Stimulated activated CD4-positive, alpha-beta T cell treated with anti-CD3 and anti-CD28 coated beads, Interleukin-1b, Interleukin-23, amount 100 ng/mL, for 1 hour (primary cell): ENCODE measurements at places on chromosomes 5 and 9.

GRCh38 chr9:36939655-36940499 lies 94.2 kb downstream of the PAX5 start:
- DNase-seq, result no peak

GRCh38 chr9:94553029-94553938 lies 1.6 kb upstream of the PCAT7 start:
- no peak for DNase-seq

GRCh38 chr5:78594610-78595457 lies 53.7 kb downstream of the LHFPL2 start:
- DNase-seq, result no peak

- DNase-seq, result no peak
Observed at GRCh38 chr5:163846512-163846911, 341.1 kb downstream of the MAT2B start.

GRCh38 chr5:152181461-152181860 lies 223.6 kb downstream of the NMUR2 start:
- no peak for DNase-seq

GRCh38 chr9:14903040-14903439 lies 7.2 kb downstream of the FREM1 start:
- no peak for DNase-seq

DNA sequence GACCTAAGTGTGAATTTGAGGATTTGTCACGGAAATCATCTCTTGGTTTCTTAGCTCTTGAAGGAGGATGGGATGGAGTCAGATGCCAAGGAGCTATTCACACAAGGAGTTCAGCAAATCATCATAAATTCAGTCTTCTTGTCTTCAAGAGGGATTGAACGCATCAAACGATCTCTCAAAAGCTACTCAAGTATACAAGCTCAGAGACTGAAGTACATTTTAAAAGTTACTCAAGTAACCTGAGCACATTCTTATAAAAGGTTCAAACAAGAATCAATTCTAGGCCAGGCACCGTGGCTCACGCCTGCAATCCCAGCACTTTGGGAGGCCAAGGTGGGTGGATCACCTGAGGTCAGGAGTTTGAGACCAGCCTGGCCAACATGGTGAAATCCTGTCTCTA lies 21.1 kb upstream of the GOLPH3 start:
- no peak for DNase-seq

DNA sequence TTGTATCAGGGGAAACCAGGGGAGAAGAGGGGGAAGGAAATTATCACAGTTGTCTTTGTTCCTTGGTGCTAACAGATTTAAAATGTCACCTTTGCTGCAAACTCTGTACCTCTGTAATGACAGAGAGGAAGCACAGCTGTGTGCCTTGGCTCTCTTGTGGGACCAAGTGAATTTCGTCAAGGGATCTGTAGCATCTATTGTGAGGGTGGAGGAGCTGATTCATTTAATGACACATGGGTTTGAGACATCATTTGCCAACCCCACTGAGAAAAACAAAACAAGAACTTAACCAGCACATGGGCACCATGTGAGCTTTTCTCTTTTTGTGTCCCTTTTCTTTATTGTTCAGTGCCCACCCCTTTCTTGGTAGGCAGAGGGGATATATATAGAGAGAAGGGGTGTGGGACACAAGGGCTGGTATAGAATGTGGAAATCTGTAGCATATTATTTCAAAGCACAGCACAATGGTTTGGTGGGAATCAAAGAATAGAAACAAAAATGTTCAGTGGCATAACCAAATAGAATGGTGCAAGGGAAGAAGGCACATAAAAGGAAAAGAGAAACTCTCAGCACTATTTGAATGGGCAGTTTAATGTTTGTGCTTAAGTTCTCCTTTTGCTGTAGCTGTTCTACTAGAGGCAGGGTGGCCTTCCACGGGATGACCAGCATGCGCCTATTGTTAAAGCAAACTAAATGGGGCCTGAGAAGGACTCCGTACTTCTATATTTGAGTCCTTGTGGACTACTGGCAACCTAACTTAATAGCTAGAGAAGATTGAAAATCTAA lies 63.3 kb downstream of the LIX1 start:
- DNase-seq, result no peak

DNA sequence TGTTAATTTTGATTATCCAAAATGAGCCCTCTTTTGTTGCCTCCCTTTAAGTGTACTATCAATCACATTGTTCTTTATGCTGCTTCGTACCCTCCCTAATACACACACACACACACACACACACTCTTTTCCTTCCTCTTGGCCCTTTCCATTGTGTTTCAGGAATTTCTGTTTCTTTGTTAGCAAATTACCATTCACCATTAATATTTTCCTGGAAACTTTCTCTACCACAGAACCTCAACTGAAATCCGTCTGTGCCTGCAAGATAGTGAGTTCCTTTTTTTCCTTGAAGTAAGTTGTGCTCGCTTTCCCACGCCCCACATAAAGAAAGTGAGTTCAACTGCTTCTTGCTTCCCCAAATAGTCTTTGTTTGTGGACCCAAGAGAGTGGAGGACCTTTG lies 61.8 kb downstream of the SMIM15 start:
- no peak for DNase-seq

DNA sequence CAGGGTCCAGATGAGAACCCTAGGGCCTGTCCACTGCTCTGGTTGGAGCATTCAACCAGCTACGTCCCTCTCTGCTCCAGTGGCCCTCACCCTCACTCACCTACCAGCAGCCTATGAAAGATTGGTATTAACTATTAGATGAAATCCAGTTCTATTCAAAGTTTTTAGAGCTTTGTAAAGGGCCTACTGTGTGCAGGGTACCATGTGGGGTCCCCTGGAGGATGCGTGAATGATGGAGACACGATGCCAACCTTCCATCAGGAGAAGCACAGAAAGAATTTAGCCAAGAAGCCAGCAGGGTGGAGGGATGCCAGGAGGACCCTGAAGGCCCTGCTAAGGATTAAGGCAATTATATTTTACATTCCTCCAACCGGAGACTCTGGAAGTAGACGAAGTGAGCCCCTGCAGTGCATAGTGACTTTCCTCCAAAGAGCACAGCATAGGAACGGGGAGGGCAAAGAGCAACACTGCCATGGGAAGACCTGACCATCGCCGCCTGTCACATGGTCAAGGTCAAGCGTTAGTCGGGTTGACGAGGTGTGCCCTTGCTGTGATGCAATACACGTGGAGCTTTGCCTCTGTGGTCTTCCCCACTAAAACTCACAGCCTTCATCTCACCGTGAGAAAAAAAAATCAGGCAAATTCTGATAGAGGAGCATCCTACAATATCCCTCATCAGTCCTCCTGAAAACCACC lies 22.8 kb upstream of the ANKRD33B start:
- DNase-seq, result no peak

DNA sequence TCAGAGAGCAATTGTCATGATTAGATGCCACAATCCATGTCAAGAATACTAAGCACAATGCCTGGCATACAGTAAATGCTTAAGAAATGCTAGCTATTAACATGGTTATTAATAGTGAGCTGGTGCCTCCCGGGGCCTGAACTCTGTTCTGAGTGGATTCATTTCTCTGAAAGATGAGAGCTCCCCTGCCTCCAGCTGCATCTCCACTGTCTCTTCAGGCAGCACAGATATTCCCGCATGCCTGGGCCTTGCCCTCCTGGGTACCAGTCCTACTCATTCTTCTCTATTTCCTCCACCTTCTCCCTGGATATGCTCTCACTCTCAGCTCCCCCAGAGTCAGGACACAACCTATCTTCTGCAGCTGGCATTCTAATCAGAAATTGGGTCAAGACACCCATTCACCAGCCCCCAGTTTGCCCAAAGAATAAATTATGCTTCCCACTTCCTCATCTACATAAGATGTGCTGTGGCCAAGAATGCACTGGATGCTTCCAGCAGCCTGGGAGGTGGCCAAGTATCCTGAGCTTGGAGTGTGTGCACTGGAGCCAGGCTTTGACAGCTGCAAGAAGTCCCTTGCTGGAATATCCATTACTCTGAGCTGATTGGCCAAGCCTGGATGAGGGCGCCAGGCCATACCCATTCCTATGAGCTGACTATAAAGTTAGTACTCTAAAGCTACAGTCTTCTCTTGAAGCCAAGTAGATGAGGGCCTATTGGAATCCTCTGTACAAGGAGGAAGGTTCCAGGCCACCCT lies 669.0 kb downstream of the ACTL7B start:
- no peak for DNase-seq

GRCh38 chr5:104062621-104063377 lies 500.2 kb upstream of the NUDT12 start:
- no peak for DNase-seq

- DNase-seq, result no peak
Observed at GRCh38 chr9:133578524-133579441, 30.4 kb downstream of the FAM163B start.

- no peak for DNase-seq
Observed at GRCh38 chr9:128371630-128372117, 500 bp downstream of the URM1 start.

DNA sequence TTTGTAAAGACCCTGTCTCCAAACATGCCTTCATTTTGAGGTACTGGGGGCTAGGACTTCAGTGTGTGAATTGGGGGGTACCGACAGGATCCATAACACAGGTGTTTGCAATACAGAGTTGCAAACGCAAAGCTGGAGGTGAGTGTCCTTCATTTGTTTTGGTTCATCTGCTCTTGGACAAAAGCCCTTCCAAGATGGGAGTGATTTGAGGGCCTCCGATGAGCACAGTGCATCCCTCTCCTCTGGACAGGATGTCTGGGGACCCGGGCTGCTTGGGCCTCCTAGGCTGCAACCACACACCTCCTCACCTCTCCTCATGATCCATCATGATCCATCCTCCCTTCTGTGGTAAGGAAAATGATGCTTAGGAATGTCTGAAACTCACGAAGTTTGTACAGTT lies 23.8 kb downstream of the FGD3 start:
- DNase-seq, result no peak

DNA sequence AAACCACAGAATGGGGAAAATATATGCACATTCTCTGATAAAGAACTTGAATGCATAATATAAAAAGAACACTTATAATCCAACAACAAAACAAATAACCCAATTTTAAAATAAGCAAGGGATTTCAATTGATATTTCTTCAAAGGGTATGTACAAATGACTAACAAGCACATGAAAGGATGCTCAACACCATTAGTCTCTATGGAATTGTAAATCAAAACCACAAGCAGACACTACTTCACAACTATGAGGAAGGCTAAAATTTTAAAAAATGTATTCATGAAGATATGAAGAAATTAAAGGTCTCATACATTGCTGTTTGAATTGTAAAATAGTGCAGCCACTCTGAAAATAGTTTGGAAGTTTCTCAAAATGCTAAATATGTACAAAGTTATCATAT lies 78.9 kb upstream of the GAS1 start:
- no peak for DNase-seq

DNA sequence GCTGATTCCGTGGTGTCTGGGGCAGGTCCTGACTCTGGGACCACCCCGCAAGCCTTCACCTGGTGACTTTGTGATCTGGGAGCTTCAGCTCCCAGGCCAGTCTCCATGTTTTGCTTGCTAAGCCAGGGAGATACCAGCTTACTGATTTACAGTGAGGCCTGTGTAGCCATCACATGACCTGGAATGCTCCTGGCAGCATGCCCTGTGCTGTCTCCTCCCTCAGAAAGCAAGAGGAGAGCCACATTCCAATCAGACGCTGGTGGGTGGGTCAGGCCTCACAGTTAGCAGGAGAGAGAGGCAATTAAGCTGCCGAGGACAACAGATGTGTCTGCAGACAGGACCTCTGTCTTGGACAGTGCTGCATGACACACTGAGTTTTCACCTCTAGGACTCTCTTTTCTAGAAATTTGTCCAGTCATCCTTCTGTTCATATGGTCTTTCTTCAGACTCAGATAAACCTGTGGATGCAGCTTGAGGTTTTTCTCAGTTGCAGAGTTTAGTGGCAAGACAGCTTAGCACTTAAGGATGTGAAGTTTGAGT lies 24.4 kb upstream of the GRPEL2 start:
- no peak for DNase-seq

DNA sequence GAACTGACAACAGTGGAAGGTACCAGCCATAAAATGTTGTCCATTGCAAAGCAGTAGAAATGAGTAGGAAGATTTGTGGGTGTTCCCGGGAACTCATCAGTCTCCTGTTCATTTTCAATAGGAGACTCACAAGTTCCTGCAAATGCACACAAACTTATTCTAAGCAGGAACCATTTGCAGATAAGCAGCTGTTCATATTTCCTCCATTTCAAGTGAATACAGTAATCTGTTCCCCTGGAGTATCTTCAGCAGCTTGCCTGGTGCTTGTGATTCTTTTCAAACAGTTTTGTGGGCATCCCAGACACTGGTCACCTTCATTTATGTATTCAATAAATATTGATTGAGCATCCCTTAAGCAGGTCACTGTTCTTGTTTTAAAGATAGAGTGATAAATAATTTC lies 1315.5 kb upstream of the C9orf72 start:
- DNase-seq, result no peak

GRCh38 chr5:35804841-35805240 lies 51.9 kb upstream of the IL7R start:
- DNase-seq, result no peak

DNA sequence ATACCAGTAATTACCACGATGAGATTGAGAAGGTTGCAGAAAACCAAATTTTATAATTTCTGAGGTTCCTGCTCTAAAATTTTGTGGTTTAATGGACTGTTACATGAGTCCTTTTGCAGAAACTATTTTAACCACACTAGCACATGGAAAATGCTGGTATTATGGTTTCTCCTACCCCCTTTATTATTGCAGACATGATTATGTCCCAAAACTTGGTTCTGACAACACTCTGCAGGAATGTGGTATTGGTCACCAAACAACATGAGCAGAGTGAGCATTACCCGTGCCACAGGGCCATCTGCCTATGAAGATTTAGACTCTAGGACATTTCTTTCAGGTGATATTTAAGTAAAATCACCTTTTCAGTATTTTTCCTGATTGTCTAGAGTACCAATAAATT lies 2.8 kb upstream of the ECM2 start:
- DNase-seq, result no peak

DNA sequence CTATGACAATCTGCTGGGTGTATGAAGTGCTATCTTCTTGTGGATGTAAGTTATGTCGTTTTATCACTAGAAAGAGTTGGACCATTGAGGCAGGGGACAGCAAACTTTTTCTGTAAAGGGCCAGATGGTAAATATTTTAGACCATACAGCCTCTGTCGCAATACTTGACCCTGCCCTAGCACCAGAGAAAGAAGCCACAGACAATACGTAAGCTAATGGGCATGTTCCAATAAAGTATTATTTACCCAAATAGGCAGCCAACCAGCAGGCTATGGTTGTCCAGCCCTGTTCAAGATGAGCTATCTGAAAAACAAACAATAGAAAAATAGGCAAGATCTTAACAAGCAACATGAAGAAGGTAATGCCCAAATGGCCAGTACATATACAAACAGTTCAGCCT lies 36.4 kb downstream of the MTX3 start:
- no peak for DNase-seq

GRCh38 chr5:140213370-140213983 lies 38.5 kb downstream of the CYSTM1 start:
- no peak for DNase-seq

- DNase-seq, result no peak
Observed at GRCh38 chr5:140780512-140780911, 5.4 kb upstream of the PCDHA1 start.

DNA sequence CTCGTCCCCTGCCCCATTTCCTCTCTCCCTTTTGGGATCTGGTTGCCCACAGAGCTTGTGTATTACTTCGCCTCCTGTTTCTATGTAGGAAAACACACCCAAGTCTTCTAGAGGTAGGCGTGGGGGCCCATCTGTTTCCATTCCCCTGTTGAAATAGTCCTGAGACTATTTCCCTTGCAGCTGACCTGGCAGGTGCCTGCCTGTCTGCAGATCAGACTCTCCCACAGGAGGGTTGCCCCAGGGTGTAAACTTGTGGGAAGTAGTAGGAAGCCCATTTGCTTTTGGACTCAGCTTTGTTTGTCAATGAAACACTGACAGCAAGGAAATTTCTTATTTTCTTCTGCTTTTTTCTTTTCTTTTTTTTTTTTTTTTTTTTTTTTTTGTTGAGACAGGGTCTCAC lies 16.3 kb upstream of the GARNL3 start:
- DNase-seq, result no peak
